GDM1 (cell line): ENCODE measurements at places on chromosomes 2 and 18.

DNA sequence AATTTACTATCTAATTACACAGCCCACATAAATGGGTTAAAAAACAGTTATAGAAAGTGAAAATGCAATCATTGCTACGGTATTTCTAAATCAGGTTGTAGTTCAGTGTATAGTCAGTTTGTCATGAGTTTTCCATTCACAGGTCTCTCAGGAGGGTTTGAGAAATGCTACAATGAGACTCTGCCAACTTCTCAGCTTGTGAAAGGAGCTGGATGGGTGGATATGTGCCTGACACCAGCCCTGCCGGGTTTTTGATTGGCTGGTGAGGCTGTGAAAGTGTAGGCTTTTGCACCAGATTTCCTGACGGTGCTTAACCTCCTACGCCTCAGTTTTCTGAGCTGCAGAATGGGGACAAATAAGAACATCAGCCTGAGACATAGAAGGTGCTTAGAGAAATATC lies 102.6 kb upstream of the SMIM21 start:
- no peak for DNase-seq

DNA sequence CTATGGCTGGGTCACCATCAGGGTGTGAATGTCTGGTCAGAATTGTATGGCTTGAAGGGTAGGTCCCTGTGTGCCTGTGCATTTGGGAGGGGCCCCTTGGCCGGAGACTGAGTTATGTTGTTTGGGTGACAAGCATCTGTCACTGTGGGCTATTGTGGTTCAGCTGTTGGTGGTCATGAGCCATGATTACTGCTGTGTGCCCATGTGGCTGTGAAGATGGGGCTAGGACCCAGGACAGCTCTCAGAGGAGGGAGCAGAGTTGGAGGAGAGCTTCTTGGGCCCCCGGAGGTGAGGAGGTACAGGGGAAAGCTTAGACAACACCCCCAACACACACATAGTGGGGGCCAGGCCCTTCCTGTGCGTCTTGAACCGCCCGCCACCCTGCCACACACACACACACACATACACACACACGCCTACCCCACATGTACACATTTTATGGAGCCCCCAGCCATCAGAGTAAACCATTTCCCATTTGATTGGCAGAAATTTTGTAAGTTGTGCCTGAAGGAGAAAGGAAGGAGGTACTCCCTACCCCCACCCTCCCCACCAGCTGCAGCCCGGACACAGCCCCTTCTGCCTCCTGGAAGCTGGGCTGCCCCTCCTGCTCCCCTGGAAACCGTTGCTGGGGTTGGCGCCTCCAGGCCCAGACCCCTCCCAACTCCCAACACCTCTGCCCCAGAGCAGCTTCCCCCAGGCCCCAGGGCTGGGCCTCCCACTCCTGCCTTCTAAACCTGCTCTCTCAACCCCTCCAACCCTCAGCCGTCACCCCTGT lies 2.0 kb downstream of the GAREM2 start:
- DNase-seq, result no peak

DNA sequence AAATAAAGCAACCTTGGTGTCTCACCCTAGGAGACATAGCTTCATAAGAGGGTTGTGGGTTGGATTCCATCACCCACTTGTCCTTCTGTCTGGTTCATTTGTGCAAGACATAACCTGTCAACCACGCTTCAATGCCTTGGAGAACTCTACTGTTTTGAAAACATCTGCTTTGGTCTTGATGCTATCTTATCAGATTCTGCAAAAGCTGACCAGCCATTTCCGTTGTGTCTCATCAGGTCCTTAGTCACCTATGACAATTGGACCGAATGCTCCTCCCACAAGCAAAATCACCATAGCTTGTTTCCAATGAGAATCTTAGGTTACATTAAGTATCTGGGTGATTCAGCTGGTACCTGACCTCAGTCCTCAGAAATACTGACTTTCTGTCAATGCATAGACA lies 35.4 kb downstream of the STAT4 start:
- DNase-seq, result no peak

DNA sequence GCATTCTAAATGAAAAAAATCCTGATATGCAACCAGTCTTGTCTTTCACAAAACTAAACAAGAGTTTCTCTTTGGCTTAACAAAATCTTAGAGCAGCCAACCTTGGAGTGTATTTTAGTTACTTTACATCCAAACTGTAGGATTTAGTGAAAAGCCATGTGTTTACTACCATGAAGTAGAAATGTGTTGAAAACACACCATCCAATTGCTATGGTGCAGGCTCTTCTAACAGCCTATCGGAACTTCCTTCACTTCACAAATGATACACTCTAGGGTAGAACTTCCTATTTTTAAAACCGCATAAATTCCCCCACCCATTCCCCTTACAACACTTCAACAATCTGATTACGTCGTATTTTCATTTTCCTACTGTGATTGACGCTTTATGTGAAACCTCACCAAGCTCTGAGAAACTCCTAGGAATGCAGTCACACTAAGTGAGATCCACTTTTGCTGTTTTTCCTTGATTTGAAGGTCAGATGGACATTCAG lies 74.4 kb upstream of the MAP4K4 start:
- peak; percentile 28 for DNase-seq

GRCh38 chr2:185835974-185836373 lies 97.4 kb downstream of the FSIP2 start:
- DNase-seq, result no peak

GRCh38 chr18:32360682-32361345 lies 109.9 kb downstream of the GAREM1 start:
- DNase-seq, result no peak

- DNase-seq, result no peak
Observed at GRCh38 chr2:226839951-226840350, 4.1 kb downstream of the RHBDD1 start.

DNA sequence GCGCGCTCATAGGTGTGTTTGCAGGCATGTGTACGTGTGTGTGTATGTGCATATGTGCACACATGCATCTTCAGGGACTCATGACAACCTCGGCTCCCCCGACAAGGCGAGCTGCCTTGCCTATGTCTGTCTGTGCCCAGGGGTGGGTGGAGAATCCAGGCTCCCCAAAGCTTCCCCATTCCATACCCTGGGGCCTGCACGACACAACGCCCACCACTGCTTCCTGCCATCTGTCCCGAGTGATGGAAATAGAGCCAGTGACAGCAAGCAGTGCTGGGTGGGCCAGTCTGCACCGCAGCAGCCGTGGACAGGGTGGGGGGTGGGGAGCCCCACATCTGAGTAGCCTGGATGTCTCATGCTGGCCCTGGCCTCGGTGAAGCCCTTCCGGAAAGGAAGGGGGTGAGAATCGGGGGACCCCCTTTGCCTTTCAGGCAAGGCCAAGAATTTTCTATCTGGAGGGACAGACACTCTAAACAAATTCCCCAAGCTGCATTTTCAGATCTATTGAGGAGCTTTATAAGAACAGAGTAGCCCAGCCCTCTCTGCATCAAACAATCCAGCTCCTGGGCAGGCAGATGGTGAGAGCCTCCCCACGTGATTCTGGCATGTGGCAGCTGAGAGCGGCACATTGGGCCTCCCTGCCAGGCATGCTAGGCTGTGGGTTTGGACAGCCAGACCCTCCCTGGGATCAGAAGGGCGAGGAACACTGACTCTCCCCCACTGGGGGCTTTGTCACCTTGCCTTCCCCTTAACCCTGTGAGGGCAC lies 4.9 kb downstream of the KCNIP3 start:
- no peak for DNase-seq

- no peak for DNase-seq
Observed at GRCh38 chr2:188280811-188281222, 10.9 kb upstream of the GULP1 start.

- no peak for DNase-seq
Observed at GRCh38 chr2:135899567-135899966, 23.3 kb upstream of the MCM6 start.

GRCh38 chr2:28668106-28668814 lies 83.4 kb upstream of the PPP1CB start:
- no peak for DNase-seq

- peak; percentile 5 for DNase-seq
Observed at GRCh38 chr18:32271672-32272208, 81.9 kb downstream of the MEP1B start.

GRCh38 chr2:98308532-98308931 lies 37.7 kb upstream of the CNGA3 start:
- DNase-seq, result no peak

GRCh38 chr2:2183176-2183575 lies 147.9 kb downstream of the MYT1L start:
- no peak for DNase-seq

- DNase-seq, result no peak
Observed at GRCh38 chr2:128772671-128773070, 454.0 kb upstream of the HS6ST1 start.

GRCh38 chr2:101518578-101519492 lies 43.9 kb upstream of the RFX8 start:
- no peak for DNase-seq

DNA sequence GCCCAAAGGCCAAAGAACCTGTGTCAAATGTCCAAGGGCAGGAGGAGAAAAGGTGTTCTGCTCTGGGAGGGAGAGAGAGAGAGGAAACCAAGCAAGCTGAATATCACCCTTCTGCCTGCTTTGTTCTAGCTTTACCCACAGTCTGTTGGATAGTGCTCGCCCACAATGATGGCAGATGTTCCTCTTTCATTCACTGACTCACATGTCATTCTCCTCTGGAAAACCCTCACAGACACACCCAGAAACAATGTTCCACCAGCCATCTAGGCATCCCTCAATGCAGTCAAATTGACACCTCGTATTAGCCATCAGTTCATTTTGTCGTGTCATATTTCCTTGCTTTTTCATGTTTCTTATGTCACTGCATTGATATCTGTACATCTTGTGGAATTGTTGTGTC lies 150.3 kb downstream of the UBR3 start:
- DNase-seq, result no peak

DNA sequence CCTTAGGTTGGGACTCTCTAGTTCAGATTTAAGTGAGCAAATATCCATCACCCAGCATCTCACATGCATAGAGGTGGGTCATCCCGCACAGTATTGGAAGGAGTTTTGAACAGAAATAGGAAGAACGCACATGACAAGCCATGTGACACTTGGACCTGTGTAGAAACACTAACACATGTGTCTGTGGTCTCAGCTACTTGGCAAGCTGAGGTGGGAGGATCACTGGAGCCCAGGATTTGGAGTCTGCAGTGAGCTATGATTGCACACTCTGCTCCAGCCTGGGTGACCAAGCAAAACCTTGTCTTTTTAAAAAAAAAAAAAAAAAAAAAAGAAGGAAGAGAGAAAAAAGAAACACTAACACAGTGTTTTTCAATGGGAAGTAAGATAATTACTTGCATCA lies 5.4 kb upstream of the MTCL1 start:
- no peak for DNase-seq

GRCh38 chr2:223759569-223760430 lies 77.6 kb downstream of the AP1S3 start:
- DNase-seq, result no peak
